ENCODE measurements at places on chromosomes 2 and 18.

GRCh38 chr18:10060469-10060782, 146.6 kb downstream of the VAPA start:
- DNase-seq: no peak

DNA sequence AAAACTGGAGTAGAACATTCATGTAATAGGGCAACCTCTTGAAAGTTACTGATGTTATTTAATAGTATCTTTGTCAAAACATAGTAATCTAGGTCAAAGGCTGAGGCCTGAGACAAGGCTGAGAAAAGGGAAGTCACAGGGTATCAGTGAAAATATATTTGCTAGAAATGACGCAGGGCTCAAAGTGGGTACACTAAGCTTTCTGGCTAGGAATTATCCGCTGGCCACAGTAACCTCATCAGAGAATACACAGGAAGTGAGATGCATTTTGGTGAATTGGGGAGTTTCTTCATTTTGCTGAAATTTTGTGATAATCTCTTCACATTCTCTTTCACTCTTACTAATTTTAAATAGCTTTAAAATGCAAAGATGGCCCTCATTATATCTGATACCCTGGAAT, 206.8 kb downstream of the OTX1 start:
- DNase-seq: peak; percentile 54

GRCh38 chr18:36402765-36403396, 105.4 kb downstream of the FHOD3 start:
- no peak for DNase-seq

DNA sequence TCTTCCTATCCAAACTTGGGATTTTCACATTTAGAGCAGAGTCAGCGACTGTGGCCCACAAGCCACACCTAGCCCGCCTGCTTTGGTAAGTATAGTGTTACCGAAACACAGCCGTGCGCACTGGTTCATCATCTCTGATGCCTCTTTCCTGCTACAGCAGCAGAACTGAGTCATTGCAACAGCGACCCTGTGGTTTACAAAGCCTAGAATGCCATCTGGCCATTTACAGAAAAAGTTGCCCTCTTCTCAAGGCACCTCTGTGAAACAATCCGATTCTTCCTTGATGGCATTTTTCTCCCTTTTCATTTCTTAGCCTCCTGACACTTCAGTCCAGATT, 10.7 kb upstream of the IAH1 start:
- DNase-seq: no peak

GRCh38 chr2:196130039-196130825, 41.1 kb downstream of the STK17B start:
- no peak for DNase-seq

- DNase-seq: no peak
These were observed 20.5 kb downstream of the THAP4 start for GRCh38 chr2:241616168-241617125.

- no peak for DNase-seq
These were observed 21.3 kb downstream of the POU3F3 start for GRCh38 chr2:104875262-104875661.

DNA sequence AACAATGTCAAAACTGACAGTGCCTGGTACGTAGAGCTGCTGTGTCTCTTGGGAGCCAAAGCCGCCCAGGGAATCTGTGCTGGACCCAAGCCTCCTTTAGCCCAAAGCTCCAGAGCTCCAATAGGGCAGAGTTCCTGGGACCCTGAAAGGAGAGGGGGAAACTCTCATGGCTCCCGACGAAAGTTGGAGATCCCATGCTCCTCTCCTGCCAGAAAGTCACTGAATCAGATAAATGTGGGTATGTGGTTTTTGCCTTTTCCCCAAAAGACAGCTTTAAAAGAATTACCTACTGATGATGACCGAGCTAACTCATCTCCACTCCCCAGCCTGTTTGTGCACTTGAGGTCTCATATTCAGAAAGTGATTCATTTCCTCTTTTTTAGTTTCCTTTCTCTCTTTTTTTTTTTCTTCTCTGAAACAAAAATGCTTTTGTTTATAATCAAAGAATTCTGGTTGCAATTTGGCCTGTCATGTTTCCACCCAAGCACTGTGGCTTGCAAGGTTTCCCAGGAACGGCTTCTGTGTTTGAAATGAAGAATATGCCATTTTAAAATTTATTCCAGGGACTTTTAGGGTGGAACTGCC, 14.1 kb upstream of the PMAIP1 start:
- DNase-seq: peak; percentile 75

DNA sequence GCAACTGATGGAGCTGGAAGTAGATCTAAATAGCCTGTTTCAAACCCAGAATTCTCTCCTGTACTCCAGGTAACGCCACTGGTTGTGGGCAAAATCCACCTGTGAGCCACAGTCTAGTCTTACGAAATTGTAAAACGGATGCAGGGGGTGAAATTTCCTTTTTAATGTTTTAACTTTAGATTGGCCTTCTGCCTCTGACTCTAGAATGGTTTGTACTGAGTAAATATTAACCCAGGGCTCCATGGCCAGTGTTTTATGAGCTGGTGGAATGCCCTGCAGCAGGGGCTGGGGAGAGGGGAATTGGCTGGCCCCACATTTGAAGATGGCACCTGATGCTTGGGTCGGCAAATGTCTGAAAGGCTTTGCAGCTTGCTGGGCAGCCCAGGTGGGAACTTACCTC, 156.6 kb downstream of the MYCN start:
- DNase-seq: no peak

DNA sequence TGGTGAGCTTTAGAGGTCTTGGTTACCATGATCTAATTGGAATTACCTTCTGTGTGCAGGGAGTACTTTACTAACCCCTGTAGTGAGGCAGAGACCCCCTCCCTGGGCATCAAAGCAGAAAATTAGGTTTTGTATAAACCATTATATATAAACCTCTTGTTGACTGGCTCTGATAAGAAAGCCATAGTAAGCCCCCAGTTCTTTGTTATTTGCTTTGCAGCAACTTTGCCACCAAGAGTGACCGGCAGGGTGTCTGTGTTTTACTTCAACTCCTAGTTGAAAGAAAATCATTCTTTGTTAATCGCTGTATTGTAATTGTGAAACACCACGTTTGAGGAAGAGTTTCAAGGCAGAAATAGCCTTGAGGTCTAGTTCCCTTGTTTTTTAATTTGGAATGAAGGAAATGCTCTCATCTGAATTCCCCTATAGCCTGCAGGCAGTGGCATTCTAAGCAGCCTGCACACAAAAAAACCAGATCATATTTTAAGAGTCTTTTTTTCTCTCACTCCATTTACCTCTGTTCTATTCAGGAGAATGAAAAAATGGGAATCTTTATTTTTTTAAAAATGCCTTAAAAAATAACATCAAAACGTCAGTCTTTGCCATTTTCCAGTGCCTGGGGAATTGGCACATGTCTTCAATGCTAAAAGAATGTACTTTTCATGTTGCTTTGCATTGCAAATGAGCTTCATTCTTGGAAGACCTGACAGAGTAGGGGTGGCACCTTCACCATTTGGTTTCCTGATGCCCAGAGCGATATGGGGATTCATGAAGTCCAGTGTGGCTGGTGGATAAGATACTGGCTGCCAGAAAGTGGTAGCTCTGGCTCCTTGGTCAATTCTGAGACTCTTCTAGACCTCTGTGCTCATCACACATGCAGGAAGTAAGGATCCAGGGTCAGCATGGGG, 338.1 kb downstream of the SLC4A3 start:
- DNase-seq: no peak

DNA sequence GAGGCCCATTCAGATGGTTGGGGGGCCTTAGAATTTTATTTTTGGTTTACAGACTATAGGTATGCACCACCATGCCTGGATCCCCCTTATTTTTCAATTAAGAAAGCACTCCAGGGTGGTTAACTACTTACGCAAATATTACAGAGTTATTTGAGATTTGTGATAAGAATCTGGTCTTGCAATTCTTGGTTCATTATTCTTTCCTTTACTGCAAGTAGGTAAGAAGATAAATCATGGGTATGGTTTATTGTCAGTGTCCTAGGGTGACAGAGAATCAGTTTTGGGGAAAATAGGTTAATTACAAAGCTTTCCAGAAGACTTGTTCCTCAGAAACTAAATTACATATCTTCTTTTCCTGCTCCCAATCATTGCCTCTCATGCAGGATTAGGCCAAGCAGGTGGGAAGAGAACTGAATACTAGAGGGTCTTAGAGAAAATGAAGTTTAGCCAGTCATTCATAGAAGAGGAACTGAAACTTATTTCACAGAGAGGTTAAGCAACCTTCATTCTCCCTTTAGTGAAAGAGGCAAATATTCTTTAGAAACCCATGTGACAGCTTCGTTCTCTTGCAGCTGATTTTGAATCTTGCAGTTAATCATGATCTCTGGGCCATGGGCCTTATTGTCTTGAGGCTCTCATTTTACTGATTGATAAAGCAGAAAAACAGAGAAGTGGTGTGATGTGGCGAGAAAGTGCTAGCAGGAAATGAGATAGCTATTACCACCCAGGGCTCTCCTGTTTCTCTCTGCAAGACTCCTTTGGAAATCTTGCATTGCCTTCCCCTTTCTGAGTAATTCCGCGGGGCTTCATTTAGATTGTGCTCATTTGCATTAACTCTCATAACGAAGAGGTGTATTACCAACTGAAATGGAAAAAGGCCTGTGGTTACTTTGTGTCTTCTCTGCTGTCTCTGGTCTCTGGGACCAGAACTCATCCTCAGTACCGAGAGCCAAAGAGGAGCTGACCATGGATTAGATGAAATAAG, 44.8 kb upstream of the ARHGAP25 start:
- peak; percentile 88 for DNase-seq

- no peak for DNase-seq
These were observed 42.9 kb downstream of the MEX3C start for GRCh38 chr18:51154431-51155063.

GRCh38 chr18:2180586-2180985, 390.7 kb downstream of the METTL4 start:
- DNase-seq: peak; percentile 31

- no peak for DNase-seq
These were observed 62.5 kb downstream of the MEP1B start for GRCh38 chr18:32252141-32252860.

GRCh38 chr2:65866148-65866547, 433.7 kb upstream of the SPRED2 start:
- no peak for DNase-seq

- DNase-seq: no peak
These were observed 140.5 kb downstream of the ZFP36L2 start for GRCh38 chr2:43085929-43086328.

- DNase-seq: no peak
These were observed 5.9 kb downstream of the KCNG2 start for GRCh38 chr18:79803611-79804051.

DNA sequence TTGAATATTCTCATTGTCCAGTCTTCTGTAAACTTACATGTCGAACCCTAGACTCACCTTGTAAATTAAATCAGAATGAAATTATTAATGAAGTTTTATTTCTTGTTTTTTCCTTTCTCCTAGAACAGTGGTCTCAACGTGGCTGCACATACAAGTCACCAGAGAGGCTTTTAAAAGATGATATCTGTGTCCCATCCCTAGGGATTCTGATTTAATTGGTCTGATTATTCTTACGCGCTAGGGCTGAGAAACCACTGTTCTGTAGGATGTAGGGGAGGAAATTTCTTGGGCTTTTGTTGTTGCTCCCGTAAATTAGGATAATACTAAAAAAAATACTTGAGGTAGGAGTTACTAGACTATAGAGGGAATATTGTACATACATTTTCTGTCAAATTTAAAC, 32.1 kb downstream of the PPM1B start:
- DNase-seq: no peak

DNA sequence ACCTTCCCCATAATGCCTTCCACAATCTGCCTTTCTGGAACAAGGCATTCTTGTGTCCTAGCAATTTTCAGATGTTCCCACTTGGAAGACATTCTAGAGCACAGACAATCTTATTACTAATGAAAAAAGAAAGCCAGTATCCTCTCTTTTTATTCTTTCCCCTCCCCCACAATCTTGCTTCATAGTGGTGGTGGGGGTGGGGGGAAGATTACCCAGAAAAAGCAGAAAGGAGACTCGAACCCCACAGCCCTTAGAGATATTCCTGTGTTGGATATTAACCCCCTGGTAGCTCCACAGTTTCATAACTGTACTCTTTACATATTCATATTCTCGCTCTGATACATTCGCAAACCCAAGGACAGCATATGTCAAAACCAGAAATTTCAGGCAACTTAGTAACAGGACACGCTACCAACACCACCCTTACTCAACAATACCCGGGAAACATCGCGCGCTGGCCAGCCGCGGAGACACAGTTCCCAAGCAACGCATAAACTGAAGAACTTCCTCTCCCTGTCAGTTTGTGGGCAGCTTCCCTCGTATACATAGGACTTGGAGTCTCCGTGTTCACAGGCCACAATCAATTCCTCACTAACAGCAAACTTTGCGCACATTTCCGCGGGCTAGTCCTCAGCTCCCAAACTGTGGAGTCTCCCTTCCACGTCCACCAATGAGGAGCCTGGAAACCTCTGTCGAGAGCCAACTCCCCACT, 793 bp downstream of the NR4A2 start:
- DNase-seq: peak; percentile 85

GRCh38 chr2:57536535-57537231, 509.9 kb upstream of the VRK2 start:
- DNase-seq: no peak

GRCh38 chr2:224498991-224499390, 86.2 kb downstream of the CUL3 start:
- DNase-seq: no peak

- DNase-seq: peak; percentile 57
These were observed 41.7 kb downstream of the PLEKHM3 start for GRCh38 chr2:207983641-207984042.

DNA sequence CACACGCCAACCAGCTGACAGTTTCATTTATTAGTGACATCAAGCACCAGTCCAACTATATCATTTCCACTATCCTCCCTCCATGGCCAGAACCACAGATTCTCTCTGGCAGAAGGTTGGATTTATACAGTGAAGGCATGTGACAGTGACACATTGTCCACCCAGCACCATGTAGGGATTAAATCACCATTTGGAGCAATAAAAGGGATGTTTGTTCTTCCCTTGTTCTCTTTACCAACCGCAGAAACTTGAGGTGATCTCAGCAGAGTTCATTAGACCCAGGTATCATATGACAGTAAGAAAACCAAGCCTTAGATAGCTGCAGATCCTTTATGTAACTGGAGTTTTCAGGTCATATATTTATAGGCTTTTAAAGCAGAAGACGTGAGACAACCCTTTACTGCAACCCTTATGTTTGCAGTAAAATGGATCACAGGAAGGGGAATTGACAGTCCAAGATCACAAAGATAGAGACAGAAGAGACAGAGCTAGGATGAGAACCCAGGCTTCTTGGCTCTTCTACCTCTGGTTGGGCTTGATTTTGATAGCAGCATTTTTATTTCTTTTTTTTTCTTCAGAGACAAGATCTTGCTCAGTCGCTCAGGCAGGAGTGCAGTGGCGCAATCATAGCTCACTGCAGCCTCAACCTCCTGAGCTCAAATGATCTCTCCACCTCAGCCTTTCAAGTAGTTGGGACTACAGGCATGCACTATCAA, 80.1 kb downstream of the XDH start:
- DNase-seq: no peak
